Right hindlimb (tissue), 1 donor: ENCODE measurements at places on chromosomes 13 and 19.

DNA sequence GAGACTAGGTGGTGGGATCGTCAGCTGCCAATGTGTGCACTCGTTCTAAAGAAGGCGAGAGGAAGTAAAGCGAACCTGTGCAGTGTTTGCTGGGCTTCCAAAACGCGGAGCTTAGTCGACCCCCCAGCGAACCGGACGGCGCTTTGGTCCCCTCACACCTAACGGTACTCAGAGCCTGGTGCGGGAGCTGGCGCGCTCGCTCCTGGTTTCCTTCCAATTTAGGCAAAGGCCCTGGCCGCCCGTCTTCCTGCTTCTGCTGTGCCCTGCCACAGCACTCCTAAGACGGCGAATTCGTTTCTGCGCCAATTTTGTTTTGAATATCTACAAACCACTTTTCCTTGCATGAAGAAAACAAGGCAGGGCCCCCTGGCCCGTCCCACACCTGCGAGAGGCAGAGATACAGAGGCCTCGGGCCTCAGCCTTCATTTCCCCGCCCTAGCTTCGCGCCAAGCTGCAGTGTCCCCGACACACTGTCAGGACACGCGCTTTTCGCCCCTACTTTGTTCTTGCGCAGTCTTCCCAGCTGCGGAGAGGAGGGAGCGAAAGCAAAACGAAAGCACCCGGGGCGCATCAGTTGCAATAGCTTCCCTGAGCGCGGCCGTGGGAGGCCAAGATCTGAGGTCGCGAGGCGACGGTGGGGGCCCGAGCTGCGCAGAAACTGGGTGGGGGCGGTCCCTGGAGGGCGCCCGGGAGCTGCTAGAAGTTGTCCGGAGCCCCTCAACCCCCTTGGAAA is 111.9 kb downstream of the KCNRG start:
- peak; percentile 69 for DNase-seq

GRCh38 chr19:18046059-18046718 is 38.2 kb downstream of the ARRDC2 start:
- no peak for DNase-seq

DNA sequence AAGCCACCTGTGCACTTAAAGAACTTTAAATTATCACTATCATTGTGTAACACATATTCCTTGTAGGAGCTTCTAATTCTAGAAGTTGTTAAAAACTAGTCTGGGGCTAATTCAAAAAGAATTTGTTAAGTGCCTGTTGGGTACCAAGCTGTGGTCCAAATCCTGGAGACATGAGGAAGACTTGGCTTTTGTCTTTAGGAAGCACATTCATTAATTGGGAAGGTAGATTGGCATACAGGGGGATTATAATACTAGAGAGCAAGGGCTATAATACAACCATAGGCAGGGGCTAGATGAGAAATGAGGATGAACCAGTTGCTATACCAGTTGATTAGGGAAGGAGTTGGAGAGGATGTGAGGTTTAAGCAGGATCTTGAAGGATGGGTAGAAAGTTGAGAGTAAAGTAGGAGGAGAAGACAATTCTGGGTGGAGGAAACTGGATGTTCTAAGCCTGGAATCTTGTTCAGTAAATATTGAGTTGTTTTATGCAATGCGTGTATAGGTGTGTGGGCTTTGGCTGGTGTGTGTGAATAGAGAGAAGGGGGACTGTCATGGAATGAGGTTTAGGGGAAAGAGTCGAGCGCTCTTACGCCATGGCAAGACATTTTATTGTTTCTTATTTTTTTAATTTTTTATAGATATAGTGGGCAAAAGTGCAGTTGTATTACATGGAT is 350.1 kb downstream of the GPC5 start:
- DNase-seq: no peak

DNA sequence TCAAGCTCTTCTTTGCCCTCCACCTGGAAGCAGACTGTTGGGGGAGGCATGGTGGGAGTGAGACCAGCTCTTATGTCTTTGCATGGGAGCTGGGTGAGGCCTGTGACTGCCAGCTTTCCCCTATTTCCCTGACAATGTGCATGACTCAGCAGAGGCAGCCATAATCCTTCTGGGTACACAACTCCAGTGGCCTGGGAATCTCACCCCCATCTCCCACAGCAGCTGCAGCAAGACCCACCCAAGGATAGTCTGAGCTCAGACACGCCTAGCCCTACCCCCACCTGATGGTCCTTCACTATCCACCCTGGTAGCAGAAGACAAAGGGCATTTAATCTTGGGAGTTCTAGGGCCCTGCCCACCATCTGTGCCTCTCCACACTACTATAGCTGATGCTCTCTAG is 41.4 kb upstream of the FGF14 start:
- no peak for DNase-seq

DNA sequence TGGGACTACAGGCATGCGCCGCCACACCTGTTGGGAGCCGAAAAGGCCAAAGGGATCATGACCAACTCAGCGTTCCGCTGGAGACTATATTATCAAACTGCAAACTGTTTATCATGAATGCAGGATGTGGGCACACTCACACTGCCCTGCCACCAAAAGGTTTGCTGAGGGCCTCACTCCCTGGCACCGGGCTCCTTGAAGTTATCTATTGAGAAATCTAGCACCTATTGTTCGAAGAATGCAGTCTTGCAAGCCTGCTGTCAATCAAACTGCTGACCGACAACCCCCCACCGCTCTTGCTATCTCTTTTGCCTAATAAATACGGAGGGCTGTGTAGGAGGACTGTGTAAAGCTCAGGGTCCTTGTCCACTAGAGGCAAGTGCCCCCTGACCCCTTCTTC is 5.2 kb upstream of the ZNF836 start:
- no peak for DNase-seq

- DNase-seq: peak; percentile 36
Observed at GRCh38 chr19:55305491-55305890, 19.6 kb downstream of the TMEM150B start.

GRCh38 chr13:110316196-110316595 is 9.1 kb downstream of the COL4A2 start:
- peak; percentile 11 for DNase-seq
